Smooth muscle cell of the pulmonary artery (primary cell): ENCODE measurements at places on chromosomes 1 and 21. TPM values are rescaled to one million over a fixed set of nuclear protein-coding genes. Genes with fewer than 3 reads are reported as not detected.

C1orf174 gene
- total RNA-seq = 23.9 and 25.4 TPM in 2 replicates

C1orf105 gene
- not detected in 2 replicates for total RNA-seq

GOLT1A gene
- not detected in 2 replicates for total RNA-seq

SIPA1L2 gene
- 5.0 and 6.9 TPM in 2 replicates for total RNA-seq

SLC16A4 gene
- total RNA-seq = 45.7 and 53.7 TPM in 2 replicates

SPRR2F gene
- not detected in 2 replicates for total RNA-seq

OR2L3 gene
- not detected in 2 replicates for total RNA-seq

WDR64 gene
- total RNA-seq = not detected in 2 replicates

SPRR2E gene
- not detected in 2 replicates for total RNA-seq

REN gene
- total RNA-seq = not detected in 2 replicates

OR14K1 gene
- total RNA-seq = not detected in 2 replicates

FAM167B gene
- 0.98 and 2.3 TPM in 2 replicates for total RNA-seq

RPS8 gene
- total RNA-seq = 817 and 920 TPM in 2 replicates

STK40 gene
- total RNA-seq = 15.6 and 18.5 TPM in 2 replicates

TENT5C gene
- total RNA-seq = 1.5 and 4.5 TPM in 2 replicates

CD1E gene
- not detected in 2 replicates for total RNA-seq

SLAMF6 gene
- not detected in 2 replicates for total RNA-seq

RGS8 gene
- not detected in 2 replicates for total RNA-seq

NUAK2 gene
- 4.4 and 7.9 TPM in 2 replicates for total RNA-seq

FCGR3A gene
- not detected in 2 replicates for total RNA-seq

DSCAM gene
- total RNA-seq = 0.26 TPM in 1 of 2 replicates, not detected in the other

LDLRAP1 gene
- 23.9 and 41.6 TPM in 2 replicates for total RNA-seq

DCDC2B gene
- not detected in 2 replicates for total RNA-seq

GBP6 gene
- total RNA-seq = not detected in 2 replicates

SHISAL2A gene
- total RNA-seq = not detected in 2 replicates

ANGPTL1 gene
- total RNA-seq = 6.1 and 16.4 TPM in 2 replicates

TOR1AIP2 gene
- total RNA-seq = 96.2 and 105 TPM in 2 replicates

PPIH gene
- total RNA-seq = 10.9 and 13.1 TPM in 2 replicates
